Activated CD4-positive, alpha-beta T cell treated with anti-CD3 and anti-CD28 coated beads for 4 hours (primary cell): ENCODE measurements at places on chromosomes 5 and 9.
A peak's percentile ranks its signal among the peaks of the same experiment; 100 is the strongest.

DNA sequence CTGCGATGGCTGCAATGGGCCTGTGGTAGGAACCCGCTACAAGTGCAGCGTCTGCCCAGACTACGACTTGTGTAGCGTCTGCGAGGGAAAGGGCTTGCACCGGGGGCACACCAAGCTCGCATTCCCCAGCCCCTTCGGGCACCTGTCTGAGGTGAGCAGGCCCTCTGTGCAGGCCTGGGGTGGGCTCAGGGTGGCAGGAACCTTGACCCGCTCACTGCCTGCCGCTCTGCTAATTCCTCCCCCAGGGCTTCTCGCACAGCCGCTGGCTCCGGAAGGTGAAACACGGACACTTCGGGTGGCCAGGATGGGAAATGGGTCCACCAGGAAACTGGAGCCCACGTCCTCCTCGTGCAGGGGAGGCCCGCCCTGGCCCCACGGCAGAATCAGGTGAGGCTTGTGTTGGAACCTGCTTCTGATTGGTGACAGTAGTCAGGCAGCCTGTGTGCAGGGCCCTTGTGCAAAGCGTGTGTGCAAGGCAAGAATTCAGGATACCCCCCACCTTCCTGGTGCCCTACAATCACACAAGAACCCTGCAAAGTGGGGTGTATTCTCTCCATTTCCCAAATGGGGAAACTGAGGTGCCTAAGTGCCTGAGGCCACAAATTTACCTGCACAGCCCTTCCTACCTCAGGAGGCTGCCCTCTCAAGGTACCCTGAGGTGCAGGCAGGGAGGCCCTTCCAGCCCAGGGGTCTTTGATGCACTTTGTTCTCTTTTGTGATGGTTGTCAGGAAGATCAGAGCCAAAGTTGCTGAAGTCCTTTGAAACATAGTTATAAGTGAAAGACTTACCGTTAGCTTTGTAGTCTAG lies 3.4 kb downstream of the SQSTM1 start:
- DNase-seq = no peak

DNA sequence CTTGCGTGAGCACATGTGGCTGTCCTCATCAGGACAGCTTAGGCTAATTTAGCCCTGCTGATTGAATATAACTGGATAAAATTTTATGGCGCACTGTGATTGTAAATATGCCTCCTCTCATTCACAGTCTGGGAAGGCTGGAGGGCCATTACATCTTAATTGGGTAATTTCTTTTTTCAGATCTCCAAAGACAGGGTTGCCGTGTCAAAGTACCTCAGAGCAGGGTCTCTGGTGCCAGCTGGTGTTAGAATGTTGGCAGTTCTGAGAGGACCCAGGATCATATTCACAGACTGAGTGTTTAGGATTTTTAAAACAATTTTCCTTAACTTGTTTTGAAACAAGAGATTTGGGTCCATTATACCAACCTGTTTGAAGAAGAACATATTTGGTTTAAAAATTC lies 455.7 kb upstream of the TLE4 start:
- no peak for DNase-seq

GRCh38 chr9:85522459-85523092 lies 219.2 kb downstream of the AGTPBP1 start:
- no peak for DNase-seq

- DNase-seq = no peak
These were observed 359.0 kb downstream of the OSTF1 start for GRCh38 chr9:75447281-75447680.

DNA sequence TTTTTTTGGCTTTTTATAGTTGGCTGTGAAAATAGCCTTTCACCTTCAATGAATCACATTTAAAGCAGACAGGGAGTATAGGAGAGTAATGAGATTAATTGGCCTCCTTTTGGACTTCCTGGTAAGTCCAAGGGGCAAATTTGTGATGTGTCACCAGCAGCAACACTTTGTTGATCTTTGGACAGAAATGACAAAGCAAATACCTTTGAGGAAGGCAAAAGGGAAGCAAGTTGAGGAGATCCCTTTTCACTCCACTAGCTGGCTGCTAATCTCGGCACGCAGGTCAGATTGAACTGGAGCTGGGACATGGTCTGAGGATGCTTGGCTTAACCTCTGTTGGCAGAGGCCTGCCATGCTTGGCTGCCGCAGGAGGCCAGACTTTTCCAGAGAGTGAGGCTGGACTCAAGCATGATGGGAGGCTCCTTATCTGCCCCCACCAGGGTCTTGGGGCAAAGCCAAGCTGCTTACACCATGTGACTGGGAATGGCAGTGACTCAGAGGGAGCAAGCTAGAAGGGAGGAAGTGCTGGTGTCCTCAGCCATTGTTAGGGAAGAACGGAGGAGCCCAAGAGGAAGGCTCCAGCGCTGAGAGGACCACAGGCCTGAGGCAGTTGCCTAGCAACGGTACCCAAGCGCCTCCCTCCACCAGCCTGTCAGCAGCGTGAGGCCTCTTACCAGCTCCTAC lies 174.5 kb upstream of the MAP1B start:
- DNase-seq = no peak

- no peak for DNase-seq
These were observed 1046.9 kb upstream of the WWC1 start for GRCh38 chr5:167244583-167244982.

DNA sequence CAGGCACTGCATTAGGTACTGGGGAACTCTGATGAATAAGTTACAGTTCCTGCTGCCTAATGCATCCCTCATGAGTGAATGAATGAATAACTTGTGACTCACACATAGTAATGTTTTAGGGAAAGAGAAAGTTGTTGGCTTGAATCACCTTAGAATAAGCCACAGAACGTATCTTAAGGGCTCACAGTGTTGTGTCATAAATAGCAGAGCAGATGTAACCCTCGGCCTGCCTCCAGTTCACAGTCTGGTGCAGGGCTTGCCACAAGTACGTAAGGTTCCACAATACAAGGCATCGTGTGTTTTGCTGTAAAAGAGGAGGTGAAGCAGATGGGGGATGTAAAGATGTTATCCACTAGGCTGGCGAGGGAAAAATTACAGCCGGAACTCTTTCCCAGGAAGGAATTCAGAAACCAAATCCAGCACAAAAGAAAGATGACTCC lies 218.7 kb downstream of the TRPM3 start:
- no peak for DNase-seq

DNA sequence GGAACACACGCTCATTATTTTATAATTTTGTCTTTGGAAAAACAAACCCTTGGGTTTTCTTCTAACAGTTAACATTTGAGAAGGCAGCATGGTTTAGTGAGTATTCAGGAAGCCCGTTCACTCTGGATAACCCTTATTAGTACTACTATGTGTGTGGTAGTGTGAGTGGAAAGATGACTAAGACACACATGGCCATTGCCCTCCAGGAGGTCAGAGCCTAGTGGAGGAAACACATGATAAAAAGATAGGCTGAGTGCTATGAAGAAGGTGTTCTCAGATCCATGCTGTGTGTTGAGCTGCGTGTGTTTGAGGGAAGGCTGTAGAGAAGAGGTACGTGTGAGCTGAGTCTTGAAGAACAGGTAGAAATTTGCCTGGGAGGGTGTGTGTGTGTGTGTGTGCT lies 8.4 kb downstream of the C5orf47 start:
- no peak for DNase-seq

DNA sequence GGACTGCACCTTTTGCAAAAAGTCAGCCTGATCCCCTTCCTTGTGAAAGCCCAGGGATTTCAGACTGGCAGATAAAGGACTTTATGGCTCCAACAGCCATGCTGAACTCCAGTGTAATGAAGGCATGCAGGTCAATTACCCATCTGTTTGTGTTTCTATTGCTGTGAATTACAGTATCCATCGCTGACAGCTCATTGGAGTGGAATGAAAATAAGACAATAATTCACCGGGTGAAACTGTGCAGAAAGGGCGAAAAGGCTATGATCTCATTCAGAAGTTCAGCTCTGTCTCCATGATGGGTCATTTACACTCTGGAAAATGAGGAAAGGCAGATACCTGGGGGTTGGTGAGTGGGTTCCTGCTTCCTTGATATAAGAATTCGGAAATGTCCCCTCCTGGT lies 148.0 kb downstream of the BRINP1 start:
- no peak for DNase-seq

- DNase-seq = peak; percentile 38
These were observed 49.9 kb downstream of the USP20 start for GRCh38 chr9:129885018-129885669.

GRCh38 chr9:91803151-91803940 lies 146.7 kb downstream of the ROR2 start:
- no peak for DNase-seq

DNA sequence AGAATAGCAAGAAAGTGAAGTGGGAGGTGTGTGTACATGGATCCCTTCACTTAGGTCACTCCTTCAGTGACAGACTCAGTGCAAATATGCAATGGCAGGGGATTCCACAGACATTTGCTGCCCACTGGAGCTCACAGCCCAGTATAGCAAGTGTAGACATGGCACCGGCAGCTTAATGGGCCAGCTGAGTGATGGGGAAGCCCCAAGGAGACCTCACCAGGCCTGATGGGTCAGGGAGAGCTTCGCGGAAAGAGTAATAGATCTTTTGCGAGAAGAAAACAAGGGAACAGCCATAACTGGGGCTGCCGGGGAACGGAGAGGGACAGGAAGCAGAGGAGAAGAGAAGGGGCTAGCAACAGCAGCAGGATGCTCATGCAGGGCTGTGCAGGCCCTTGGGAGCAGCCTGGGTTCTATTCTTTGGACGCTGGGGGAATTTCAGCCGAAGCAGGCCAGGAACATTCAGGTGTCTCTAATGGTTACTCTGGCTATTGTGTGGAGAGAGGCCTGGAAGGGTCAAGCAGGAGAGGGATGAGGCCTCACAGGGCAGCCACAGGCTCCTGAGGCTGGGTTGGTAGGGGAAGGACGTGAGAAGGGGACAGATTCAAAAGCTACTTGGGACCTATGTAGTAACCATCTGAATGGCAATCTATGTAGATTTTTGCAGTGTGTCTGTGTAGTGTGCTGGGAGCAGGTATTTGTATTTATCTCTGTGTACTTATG lies 27.0 kb downstream of the TCF7 start:
- DNase-seq = no peak

DNA sequence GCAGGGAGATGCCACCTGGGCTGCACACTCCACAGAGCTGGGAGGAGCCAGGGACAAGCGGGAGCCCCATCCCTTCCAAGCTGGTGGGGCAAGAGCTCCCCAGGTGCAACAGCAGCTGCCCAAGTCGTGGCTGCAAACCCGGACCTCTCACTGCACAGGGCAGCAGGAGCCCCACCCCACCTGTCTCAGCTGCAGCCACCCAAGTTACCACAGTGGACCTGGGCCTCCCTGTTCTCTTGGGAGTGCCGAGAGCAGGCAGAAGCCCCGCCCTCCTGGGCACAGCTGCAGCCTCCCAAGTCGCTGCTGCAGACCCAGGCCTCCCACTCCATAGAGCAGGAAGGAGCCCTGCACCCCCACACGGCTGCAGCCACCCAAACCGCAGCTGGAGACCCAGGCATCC lies 374.1 kb upstream of the ACO1 start:
- DNase-seq = no peak

GRCh38 chr9:106432631-106433030 lies 430.3 kb upstream of the ZNF462 start:
- no peak for DNase-seq

DNA sequence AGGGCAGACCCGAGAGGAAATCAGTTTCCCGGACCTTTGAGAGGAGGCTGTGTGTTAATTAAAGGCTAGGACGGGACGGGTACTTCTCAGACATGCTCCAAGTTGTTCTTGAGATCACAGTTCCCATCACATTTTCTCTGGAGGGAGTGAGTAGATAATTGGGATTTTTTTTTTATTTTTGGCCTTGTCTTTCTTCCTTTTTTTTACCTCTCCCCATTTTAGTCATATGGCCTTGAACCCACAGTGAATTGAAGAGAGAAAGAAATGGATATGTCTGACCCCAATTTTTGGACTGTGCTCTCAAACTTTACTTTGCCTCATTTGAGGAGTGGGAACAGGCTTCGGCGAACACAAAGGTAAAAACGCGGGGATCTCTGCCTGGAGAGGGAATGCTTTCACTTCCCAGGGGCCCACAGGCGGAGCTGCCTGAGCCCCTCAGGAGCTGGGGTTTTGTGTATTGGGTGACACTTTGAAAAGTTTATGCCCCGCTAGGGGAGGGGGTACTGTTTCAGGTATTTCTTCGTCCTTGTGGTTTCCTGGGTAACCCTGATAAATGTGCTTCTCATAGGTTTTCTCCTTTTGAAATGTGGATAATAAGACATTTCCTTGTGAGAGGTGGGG lies 191.8 kb downstream of the CD180 start:
- DNase-seq = no peak

GRCh38 chr9:129781981-129782380 lies 21.0 kb upstream of the TOR1B start:
- DNase-seq = no peak

- no peak for DNase-seq
These were observed 189.4 kb downstream of the MED10 start for GRCh38 chr5:6188976-6189375.

DNA sequence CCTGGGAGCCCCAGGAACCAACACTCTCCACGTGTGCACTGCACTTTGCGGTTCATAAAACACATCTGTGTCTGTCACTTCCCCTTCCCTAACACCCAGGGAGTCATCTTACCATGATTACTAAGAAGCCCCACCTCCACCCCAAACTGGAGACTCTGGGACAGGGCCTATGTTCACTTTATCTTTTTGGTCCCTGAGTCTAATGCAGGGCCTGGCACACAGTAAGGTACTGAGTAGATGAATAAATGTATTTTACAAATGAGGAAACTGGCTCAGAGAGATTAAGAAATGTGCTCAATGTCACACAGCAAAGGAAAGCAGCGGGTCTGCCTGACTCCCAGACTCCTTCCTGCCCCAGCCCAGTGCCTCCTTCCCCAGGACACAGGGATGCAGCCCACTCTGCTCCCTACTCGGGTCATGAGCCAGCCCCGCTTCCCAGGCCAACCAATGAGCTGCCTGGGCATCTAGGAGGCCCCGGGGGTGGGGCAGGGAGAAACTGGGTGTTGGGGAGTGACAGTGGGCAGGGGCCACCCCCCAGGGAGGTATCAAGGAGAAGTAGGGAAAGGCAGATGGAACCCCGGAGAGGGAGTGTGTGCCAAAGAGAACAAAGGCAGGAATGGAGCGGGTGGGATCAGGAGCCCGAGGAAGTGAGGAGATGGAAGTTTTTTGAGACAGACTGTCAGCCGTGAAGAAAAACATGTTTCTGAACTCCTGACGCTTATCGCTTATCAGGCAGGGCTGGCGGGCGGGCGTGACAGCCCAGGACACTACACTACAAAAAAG lies 30.5 kb downstream of the SHB start:
- no peak for DNase-seq

DNA sequence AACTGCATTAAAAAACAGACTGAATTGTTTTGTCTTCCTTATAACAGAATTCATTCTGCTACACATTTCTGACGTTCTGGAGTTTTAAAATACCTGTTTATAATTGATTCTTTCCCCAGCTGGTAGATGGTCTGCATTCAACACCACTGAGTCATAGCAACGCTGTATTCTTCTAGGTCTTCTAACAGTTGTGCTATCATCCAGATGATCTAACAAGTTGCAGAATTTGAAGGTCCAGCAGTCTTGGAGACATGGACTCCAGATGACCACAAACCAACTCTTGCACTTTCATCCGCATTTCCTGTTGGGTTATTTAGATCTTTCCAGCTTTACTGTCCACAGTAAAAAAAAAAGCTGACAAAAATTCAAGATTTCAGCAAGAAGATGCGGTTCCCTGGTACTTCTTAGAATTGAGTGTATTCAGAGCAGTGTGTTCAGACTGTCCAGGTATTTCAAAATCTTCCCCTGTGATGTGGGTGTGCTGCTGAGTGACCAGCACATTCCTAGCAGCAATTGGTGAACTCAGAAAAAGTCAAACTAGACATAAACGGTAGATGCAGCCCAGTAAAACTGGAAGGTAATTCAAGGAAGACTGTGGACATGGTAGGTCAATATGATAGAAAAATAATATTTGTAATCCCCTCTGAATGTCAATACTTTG lies 50.2 kb downstream of the CSNK1A1 start:
- no peak for DNase-seq

- no peak for DNase-seq
These were observed 66.7 kb downstream of the IL6ST start for GRCh38 chr5:55927861-55928655.
